Astrocyte (in vitro differentiated cells and primary cell): ENCODE measurements at places on chromosomes 11 and 22.

DNA sequence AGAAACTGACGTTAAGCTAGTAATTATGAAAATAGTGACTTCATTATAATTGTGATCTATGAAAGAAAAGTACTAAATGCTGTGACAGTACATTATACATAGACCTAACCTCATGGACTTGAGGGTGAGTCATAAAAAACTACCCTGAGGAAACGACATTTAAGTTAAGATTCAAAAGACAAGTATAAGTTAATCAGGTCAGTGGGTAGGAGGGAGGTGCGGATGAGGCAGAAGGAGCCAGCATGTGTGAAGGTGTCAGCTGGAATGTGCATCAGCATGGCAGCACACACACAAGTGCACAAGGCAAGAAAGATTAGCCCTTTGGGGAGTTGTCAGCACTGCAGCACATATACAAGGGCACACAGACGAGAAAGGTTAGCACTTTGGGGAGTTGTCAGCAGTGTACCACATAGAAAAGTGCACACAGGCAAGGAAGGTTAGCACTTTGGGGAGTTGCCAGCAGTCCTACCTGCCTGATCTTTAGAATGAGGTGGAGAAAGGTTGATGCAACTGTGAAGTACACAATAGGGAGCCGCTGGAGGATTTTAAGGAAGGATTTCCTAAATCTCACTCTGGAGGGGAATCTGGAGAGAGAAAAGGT is 31.6 kb upstream of the CAVIN3 start:
- DNase-seq, result no peak
- no peaks in the 10 kb centered on the region for H3K36me3 ChIP-seq
- H3K27me3 ChIP-seq, result no peaks in the 10 kb centered on the region
- H3K27ac ChIP-seq, result no peak overlapping the region
- H3K4me1 ChIP-seq, result peaks cover 6% of the 10 kb centered on the region

DNA sequence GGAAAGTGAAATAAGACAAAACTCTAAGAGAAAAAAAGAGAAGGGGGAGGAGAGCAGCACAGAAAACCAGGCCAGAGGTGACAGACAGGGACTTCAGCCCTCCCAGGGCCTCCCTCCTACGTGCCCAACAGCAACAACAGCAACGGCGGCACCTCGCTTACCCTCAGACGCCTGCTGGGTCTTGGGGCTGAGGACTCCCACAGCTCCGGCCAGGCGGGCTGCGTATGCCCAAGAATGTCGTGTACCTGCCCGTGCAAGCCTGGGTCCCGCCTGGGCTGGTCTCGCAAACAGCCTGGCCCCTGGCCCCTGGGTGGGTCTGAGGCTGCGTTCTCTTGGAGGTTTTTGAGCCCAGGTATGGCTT is 30.5 kb downstream of the ARAP1 start:
- DNase-seq, result peak; percentile 10
- H3K27me3 ChIP-seq, result no peaks in the 10 kb centered on the region
- H3K27ac ChIP-seq, result peak overlapping the region; percentile 68
- peak overlapping the region; percentile 58 for H3K4me3 ChIP-seq
- H3K36me3 ChIP-seq, result peaks cover 2% of the 10 kb centered on the region

DNA sequence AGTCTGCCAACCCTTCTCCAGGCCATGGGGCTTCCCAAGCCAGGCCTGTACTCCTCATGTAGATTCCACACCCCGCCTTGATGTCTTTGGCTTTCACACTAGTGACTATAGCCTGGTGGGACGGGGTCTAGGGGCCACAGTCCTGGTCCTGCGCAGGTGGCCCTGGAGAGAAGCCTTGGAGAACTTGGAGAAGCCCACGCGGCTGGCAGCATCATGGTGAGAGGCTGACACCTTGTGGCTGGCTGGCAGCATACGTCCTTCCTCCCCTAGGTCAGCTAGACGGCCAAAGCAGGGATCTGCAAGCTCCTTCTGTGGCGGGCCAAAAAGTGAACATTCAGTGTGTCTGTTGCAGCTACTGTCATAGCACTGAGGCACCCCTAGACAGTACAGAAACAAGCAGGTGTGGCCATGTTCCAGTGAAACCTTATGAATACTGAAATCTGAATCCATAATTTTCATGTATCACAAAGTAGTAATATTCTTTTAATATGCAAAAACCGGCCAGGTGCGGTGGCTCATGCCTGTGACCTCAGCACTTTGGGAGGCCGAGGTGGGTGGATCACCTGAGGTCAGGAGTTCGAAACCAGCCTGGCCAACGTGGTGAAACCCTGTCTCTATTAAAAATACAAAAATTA is 42.0 kb downstream of the FAM83F start:
- H3K36me3 ChIP-seq, result no peaks in the 10 kb centered on the region
- H3K4me1 ChIP-seq, result no peaks in the 10 kb centered on the region
- no peak overlapping the region for H3K27ac ChIP-seq
- no peak overlapping the region for H3K4me3 ChIP-seq
- peak; percentile 47 for DNase-seq

DNA sequence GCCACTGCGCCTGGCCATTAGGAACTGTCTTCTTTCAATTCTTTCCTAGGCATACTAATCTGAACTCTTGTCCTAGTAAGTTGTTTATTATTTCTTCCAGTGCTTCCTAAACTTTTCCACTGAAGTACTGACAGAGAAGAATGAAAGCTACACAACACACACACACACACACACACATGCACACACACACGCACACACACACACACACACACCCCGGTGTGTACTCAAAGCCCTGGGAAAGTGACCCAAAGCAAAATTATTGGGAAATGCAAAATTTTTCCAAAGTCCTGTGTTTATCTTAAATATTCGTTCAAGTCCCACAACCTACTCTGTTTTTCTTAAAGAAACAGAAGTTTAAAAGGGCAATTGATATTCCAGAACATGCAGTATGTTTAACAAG is 19.4 kb upstream of the SIK2 start:
- H3K27ac ChIP-seq, result no peak overlapping the region
- no peaks in the 10 kb centered on the region for H3K27me3 ChIP-seq
- peaks cover 7% of the 10 kb centered on the region for H3K4me1 ChIP-seq

GRCh38 chr11:8934742-8935488 is 2.2 kb upstream of the C11orf16 start:
- peak; percentile 91 for DNase-seq
- H3K27me3 ChIP-seq, result no peaks in the 10 kb centered on the region
- peaks cover 9% of the 10 kb centered on the region for H3K4me1 ChIP-seq
- no peak overlapping the region for H3K4me3 ChIP-seq
- peak overlapping the region; percentile 40 for H3K27ac ChIP-seq

DNA sequence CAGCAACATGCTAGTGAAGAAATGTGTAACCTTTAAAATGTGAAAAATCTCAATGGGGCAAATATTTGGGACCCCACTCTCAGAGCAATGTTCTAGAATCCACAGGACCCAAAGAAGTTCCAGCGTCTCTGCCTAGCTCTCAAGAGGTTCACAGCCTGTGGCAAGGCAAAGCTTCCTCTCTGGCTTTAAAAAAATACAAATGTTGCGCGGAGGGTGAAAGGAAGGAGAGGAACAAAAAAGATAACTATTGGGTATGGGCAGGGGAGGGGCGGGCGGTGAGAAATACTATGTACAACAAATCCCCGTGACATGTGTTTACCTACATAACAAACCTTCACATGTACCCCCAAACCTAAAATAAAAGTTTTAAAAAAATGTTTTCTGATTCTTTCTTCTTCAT is 53.6 kb downstream of the PITPNB start:
- peak overlapping the region; percentile 76 for H3K27ac ChIP-seq
- no peaks in the 10 kb centered on the region for H3K27me3 ChIP-seq
- H3K36me3 ChIP-seq, result peaks cover 25% of the 10 kb centered on the region
- no peak for DNase-seq
- H3K4me3 ChIP-seq, result no peak overlapping the region

DNA sequence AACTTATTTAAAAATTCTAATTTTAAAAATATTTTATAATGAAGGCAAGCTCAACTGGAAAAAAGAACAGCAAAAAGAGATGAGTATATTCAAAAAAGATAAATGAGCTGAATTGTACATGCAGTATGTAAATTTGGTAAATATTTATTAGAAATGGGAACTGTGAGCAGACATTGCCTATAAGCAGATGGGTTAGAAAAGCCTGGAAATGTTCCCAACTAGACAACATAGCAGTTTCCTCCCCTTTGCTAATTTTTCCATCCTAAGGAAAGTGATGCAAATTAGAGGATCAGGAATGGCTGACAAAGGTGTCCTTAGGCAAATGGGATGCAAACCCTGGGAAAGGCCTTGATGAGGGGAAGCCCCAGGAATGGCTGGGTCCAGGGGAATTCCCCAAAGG is 37.2 kb downstream of the TP53I11 start:
- no peak for DNase-seq
- no peak overlapping the region for H3K4me3 ChIP-seq
- H3K27me3 ChIP-seq, result peaks cover 10% of the 10 kb centered on the region
- H3K36me3 ChIP-seq, result no peaks in the 10 kb centered on the region
- no peak overlapping the region for H3K27ac ChIP-seq

DNA sequence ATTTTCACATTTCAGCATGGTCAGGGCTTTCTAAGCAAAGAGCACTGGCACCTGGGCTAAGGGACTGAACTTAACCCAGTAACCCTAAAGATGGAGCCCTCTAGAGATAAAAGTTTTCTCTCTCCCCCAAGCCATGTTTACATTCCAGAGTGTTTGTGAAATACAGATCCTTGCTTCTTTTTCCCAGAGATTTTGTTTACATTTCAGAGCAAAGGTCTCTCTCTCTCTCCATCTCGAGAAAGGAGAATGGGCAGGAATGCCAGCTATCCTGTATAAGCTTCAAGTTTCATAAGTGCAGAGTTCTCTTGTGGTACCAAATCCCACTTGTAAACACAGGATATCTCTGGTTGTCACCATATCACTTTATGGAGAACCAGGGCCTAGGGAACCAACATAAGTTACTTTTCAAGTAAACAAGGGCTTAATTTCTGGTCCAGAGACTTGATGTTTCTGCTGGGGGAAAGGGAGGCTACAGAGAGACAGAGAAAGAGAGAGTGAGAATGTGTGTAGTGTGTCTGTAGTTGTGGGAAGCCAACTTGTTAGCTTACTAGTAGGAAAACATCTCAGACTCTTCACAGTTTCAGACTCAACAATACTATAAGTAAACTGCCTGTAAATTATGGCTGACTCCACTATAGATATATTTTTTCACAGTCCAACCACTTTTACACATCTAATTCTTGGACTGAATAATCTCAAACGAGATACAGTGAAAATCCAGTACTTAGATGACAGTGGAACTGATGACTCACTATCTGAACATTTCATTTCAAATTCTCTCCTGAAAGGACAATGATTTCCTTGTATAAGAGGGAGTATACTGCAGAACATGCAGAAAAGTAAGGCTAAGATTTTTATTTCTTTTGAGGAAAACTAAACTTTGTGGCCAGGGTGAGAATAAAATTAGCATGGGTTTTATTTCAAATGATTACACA is 76.2 kb downstream of the ARHGAP32 start:
- peaks cover 11% of the 10 kb centered on the region for H3K4me1 ChIP-seq
- H3K36me3 ChIP-seq, result no peaks in the 10 kb centered on the region
- H3K27me3 ChIP-seq, result no peaks in the 10 kb centered on the region
- H3K4me3 ChIP-seq, result no peak overlapping the region

DNA sequence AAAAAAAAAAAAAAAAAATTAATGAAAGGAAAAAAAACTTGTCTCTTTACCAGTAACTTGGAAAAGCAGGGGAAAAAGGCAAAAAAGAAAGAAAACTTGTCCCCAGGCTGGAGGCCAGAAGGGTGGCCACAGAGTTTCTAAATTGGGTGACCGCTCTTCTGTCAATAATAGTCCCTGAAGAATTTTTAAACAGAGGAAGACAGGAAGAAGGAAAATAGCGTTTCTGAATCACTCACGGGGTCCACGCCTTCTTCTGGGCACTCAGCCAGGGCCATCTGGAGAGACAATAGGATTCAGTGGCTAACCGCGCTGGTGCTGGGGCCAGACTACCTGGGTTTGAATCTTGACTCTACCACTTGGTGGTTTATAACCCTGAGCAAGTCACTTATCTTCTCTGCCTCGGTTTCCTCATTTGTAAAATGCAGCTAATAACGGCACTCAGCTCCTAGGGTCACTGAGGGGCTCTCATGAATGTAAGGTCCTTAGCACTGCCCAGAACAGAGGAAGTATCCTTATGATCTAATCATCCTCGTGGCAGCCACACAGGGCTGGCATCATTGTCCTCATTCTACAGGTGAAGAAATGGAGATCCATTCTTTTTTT is 7.0 kb downstream of the C11orf86 start:
- H3K27ac ChIP-seq, result no peak overlapping the region
- peak; percentile 89 for DNase-seq
- H3K4me1 ChIP-seq, result peaks cover 9% of the 10 kb centered on the region
- H3K27me3 ChIP-seq, result no peaks in the 10 kb centered on the region
- no peak overlapping the region for H3K4me3 ChIP-seq
